Stimulated activated CD8-positive, alpha-beta memory T cell treated with anti-CD3 and anti-CD28 coated beads, Interleukin-12 subunit alpha, Interleukin-12 subunit beta, amount 100 ng/mL, for 1 hour (primary cell): ENCODE measurements at places on chromosomes 7 and 10.

- no peak for DNase-seq
Observed at GRCh38 chr10:126632705-126633104, 37.8 kb downstream of the C10orf90 start.

DNA sequence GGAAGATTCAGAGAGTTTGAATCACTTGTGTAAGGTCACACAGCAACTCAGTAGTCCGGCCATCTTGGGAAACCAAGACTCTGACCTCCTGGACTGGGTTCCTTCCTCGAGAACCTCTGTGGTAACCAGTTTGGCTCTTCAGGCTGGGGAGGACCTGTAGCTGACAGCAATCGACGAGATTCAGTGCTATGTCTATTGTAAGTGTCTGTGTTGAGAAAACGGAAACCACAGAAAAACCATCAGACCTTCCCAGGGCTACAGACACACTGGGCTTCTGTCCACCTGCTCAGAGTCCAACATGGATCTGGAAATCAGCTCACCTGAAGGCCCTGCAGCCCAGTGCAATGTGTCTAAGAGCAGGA, 403.7 kb downstream of the RPS24 start:
- no peak for DNase-seq

- no peak for DNase-seq
Observed at GRCh38 chr7:3236268-3236667, 64.8 kb upstream of the SDK1 start.

GRCh38 chr7:156219307-156220077, 407.2 kb upstream of the SHH start:
- DNase-seq = no peak

DNA sequence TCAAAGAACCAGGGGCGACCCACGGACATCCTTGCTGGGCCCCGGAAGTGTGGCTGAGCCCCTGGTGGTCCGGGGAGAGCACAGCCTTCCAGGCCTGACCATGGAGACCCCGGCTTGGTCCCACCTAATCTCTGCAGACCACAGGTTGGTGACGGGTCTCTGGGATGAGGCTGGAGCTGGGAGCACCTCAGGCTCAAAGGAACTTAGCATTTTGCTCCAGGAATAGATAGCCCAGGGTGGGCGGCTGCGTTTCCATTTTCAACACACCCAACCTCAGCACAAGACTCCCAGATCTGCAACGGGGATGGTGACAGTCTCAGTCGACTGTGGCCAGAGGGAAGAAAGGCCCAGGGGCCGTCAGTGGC, 58.5 kb downstream of the FOXL3 start:
- DNase-seq = no peak

GRCh38 chr7:66198956-66199355, 6.2 kb upstream of the TPST1 start:
- DNase-seq = no peak

GRCh38 chr10:5818048-5818331, 4.8 kb upstream of the GDI2 start:
- no peak for DNase-seq

GRCh38 chr10:105986912-105987635, 1177.4 kb downstream of the SORCS1 start:
- DNase-seq = no peak

DNA sequence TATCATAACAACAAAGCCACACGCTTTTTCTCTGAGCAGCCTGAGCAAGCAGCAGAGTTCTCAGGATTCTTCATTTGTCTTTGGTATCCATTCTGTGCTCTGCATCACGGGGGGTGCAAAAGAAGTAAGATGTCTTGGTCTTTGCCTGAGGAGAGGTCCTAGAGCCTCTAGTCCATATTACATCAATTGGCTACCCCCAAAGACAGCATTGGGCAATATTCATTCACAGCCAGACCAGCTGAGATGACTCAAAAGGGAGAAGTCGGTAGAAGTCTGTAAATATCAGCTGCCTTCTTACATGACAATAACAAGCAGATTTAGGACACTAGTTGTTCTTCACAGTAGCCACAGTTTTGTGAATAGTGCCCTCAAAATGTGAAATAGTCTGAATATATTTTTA, 66.6 kb downstream of the FZD1 start:
- DNase-seq = no peak

- DNase-seq = no peak
Observed at GRCh38 chr7:126657599-126658358, 595.0 kb downstream of the GRM8 start.

- DNase-seq = no peak
Observed at GRCh38 chr10:13079776-13080050, 20.2 kb upstream of the OPTN start.

DNA sequence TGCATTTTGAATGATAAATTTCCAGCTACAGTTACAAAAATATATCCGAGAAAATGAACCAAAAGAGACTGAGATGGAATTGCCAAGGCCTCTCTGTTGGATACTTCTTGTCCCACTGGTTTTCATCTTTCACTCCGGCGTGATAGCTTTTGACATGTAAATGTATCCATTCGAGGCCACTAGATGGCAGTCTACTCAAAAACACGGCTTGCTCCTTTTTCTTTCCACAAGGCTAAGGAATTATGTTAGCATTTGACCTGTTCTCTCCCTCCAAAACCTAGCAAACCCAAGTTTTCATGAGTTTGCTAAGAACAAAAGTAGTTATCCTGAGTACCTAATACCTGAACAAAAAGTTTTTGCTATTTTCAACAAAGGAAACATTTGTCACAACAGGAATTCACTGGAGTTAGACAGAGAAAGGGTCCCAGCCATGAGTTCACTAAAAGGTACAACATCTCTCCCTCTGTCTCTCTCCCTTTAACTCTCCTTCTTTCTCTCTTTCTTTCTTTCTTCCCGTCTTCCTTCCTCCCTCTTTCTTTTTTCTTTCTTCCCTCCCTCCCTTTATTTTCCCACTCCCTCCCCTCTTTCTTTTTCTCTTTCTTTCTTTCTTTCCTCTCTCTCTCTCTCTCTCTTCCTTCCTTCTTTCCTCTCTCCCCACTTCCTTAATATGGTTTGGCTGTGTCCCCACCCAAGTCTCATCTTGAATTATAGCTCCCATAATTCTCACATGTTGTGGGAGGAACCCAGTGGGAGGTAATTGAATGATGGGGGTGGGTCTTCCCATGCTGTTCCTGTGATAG, 207.9 kb upstream of the MYO3A start:
- no peak for DNase-seq

DNA sequence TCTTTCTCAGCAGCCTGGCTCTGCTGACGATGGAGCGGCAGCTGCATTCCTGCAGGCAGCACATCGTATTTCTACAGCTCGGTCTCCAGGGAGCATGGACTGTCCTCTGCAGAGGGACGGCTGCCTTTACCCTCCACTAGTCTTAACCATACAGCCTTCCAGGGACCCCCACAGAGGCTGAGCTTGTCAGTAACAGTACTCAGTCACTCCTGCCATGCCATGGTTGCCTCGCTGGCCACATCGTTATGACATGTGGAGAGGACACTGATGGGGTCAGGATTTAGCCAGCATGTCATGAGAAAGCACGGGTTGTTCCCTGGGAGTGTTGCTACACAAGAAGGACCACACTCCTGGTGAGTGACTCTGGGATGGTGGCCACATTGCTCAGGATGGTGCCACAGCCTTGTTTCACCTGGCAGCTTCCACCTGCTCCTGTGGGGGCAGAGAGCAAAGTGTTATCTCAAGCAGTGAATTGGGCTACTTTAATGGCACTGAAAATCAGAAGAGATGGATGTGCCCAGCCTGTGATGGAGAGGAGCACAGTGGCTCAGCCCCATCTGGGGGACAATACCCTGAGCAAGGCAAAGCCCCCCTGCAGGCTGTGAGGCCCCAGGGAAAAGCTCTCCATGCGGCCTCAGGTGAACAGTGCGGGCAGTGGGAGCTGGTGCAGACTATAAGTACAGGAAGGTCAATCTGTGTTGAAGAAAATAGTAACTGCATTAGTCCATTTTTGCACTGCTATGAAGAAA, 443.9 kb downstream of the TCERG1L start:
- no peak for DNase-seq

DNA sequence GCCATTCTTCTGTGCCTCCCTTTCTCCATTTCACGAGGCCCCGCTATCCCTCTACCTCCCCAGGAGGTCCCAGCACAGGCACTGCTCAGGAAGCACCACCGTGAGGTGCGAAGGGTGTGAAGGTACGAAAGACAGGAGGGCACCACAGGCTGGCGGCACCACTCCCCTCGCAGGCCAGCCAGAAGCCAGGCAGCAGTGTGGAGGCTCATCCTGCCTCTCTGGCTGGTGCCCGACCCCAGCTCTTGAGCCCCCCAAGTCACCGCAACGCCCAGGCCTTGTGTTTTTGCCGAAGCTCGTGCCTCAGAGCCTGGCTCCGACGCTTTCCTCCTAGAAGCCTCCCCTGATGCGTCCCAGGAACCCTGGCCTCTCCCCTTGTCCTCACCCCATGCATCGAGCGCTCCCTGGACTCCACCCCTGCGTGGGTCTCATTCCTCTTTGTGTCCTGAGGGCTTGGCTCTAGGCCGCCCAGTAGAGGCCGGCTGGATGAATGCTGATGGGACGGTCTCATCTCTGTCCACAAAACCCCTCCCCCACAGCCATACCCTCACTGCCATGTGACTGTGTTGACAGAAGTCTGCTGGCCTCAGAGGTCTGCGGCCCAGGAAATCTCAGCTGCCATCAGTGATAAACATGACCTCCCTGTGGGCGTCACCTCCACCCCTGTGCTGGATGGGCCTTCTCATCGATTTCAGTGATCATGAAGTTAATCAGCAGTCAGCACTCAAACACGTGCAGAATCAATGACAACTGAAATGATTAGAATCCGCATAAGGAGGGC, 19.3 kb downstream of the BRI3 start:
- DNase-seq = no peak

- no peak for DNase-seq
Observed at GRCh38 chr10:727162-727790, 37.8 kb upstream of the DIP2C start.

- no peak for DNase-seq
Observed at GRCh38 chr10:21497177-21497807, 28.2 kb downstream of the SKIDA1 start.

- no peak for DNase-seq
Observed at GRCh38 chr10:43817368-43817767, 168.7 kb upstream of the ZNF32 start.

GRCh38 chr10:48990226-48990625, 50.6 kb upstream of the LRRC18 start:
- no peak for DNase-seq

DNA sequence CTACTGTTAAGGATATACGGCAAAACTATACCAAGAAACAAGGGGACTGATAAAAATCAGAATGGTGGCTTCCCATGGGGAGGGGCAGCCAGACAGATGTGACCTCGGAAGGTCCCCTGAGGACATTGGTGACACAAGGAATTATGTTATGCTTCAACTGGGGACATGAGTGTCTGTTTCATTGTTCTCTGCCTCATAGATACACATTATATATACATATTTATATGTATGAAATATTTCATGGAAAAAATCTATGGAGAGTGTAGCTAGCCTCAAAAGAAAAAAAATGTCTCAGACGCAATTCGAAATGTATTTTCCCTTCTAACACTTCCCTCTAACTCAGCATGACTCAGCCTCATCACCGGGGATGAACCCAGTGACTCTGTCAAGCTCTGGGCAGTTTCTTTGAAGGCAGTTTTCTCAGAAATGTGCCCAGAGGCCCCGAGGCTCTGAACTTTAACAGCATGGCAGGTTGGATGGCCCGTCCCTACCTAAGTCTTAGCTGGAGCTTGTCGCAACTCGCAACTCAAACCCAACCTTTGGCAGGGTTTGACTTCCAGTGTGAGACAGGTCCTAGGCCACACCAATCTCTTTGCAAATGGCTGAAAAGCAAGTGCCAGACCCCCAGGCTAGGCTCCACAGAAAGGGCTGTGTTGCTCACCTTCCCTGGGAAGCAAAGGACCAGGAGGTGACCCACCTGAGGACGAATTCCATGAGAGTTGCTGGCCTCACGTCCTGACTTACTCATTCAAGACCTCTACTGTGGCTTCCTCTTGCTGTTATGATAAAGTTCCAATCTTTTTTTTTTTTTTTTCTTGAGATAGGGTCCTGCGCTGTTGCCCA, 86.9 kb downstream of the CARD11 start:
- DNase-seq = no peak

GRCh38 chr7:27873981-27874957, 134.3 kb downstream of the TAX1BP1 start:
- no peak for DNase-seq

- DNase-seq = no peak
Observed at GRCh38 chr10:72697716-72698115, 5.8 kb downstream of the MCU start.

DNA sequence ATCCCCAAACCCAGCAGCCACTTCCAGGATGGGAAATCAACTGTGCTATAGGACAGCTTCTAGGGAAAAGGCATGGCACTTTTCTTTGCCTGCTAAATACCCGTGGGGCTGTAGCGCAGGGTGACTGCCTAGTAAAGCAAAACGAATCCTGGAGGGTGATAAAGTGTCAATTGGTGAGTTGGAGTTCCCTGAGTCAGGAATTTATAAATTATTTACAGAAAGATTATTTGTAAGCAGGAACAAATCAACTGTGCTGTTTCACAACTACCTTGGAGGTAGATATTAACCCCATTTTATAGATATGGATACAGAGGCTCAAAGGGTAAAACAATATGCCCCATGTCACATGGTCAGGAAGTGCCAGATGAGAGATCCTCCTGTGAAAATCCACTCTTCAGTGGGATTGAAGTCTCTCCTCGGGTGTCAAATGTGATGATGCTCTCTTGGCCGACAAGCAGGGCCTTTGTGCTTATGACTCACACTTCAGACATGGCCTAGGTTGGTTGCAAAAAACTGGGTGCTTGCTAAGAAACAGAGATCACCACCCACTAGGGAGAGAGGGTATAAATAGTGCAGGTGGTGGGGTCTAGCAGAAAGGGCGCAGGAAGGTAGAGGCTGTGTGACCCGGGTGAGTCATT, 383.2 kb upstream of the ZMIZ1 start:
- no peak for DNase-seq

- DNase-seq = no peak
Observed at GRCh38 chr10:98921316-98921715, 314.3 kb downstream of the HPSE2 start.

DNA sequence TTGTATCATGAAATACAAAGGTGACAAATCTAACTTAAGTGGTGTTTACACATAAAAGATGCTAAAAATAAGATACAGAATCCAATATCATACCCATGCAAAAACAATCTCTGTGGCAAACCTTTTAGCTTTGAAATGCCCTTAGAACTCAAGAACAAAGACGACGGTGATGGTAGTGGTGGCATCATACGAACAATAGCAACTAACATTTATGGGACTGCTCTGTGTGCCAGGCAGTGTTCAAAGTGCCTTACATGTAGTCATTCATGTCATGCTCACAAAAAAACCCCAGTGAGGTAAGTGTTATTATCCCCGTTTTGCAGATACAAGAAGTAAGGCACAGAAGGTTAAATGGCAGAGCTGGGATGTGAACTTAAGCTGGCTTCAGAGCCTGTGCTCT, 563.9 kb downstream of the PARD3 start:
- no peak for DNase-seq

DNA sequence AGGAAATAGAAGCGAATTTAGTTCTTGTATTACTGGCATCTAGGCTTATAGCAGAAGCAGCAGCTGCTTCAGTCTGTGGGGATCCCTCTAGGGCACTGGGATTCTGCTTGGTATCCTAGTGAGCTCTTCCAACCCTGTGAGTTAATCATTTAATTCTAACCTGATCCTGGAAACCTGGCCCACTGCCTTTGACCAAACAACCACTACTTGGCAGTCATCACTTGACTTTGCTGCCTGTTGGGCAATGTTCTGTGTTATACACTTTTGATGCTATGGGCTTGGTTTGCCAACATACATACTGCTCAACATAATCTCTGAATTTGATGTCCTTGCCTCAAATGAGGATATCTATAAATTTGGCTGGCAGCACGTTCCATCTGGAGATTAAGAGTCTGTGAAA, 813.4 kb downstream of the ANKRD7 start:
- DNase-seq = no peak
